ENCODE measurements at places on chromosomes 4 and X. TPM values are rescaled to one million over a fixed set of nuclear protein-coding genes. Genes with fewer than 3 reads are reported as not detected.

SPRY1 gene
- 413 TPM for total RNA-seq

P2RY10 gene
- not detected for total RNA-seq

DCHS2 gene
- total RNA-seq, result not detected

SLC6A8 gene
- total RNA-seq, result 31.3 TPM

SH2D1A gene
- total RNA-seq, result not detected

MAGEA1 gene
- total RNA-seq, result not detected

BRS3 gene
- not detected for total RNA-seq

TMEM47 gene
- total RNA-seq, result 33.0 TPM

EVC2 gene
- total RNA-seq, result 13.7 TPM

CXCL6 gene
- total RNA-seq, result 87.1 TPM

IL15 gene
- 1.8 TPM for total RNA-seq

ADH1B gene
- 632 TPM for total RNA-seq

CYBB gene
- total RNA-seq, result not detected

STOX2 gene
- total RNA-seq, result 0.20 TPM

SLC25A6 gene
- 365 TPM for total RNA-seq

RRH gene
- not detected for total RNA-seq

FAM120C gene
- 5.5 TPM for total RNA-seq

SSX5 gene
- not detected for total RNA-seq

CXCL5 gene
- 3.4 TPM for total RNA-seq

PDGFC gene
- 7.5 TPM for total RNA-seq

PNMA3 gene
- total RNA-seq, result not detected

AMER1 gene
- total RNA-seq, result 3.1 TPM

ZNF595 gene
- total RNA-seq, result 8.7 TPM

WNK3 gene
- total RNA-seq, result 1.4 TPM

TEX13C gene
- not detected for total RNA-seq

RHOXF2 gene
- total RNA-seq, result not detected

FAM236D gene
- not detected for total RNA-seq

ARAF gene
- 29.9 TPM for total RNA-seq

ADGRA3 gene
- 11.9 TPM for total RNA-seq

VCX3A gene
- not detected for total RNA-seq

STPG2 gene
- total RNA-seq, result not detected

EDA2R gene
- total RNA-seq, result 13.2 TPM

IL3RA gene
- 2.8 TPM for total RNA-seq

GAGE1 gene
- total RNA-seq, result not detected

SOWAHD gene
- total RNA-seq, result 0.20 TPM

PRSS12 gene
- not detected for total RNA-seq

PAGE5 gene
- not detected for total RNA-seq

AASDH gene
- total RNA-seq, result 6.4 TPM

DCTD gene
- 86.3 TPM for total RNA-seq

RBM46 gene
- 0.20 TPM for total RNA-seq

HELT gene
- not detected for total RNA-seq

SFRP2 gene
- total RNA-seq, result not detected

GLRA3 gene
- not detected for total RNA-seq

HDX gene
- total RNA-seq, result 1.2 TPM

MMGT1 gene
- total RNA-seq, result 16.2 TPM

GABRA4 gene
- total RNA-seq, result not detected

FRG2 gene
- not detected for total RNA-seq

ABCE1 gene
- total RNA-seq, result 69.3 TPM

TLR2 gene
- total RNA-seq, result 0.10 TPM

GYPB gene
- total RNA-seq, result not detected

ARL13A gene
- not detected for total RNA-seq

Measured in cardiac ventricle fibroblast (primary cell).